ENCODE measurements at places on chromosomes 2 and 18.

- DNase-seq: no peak
Observed at GRCh38 chr2:112005406-112006075, 49.5 kb upstream of the TMEM87B start.

DNA sequence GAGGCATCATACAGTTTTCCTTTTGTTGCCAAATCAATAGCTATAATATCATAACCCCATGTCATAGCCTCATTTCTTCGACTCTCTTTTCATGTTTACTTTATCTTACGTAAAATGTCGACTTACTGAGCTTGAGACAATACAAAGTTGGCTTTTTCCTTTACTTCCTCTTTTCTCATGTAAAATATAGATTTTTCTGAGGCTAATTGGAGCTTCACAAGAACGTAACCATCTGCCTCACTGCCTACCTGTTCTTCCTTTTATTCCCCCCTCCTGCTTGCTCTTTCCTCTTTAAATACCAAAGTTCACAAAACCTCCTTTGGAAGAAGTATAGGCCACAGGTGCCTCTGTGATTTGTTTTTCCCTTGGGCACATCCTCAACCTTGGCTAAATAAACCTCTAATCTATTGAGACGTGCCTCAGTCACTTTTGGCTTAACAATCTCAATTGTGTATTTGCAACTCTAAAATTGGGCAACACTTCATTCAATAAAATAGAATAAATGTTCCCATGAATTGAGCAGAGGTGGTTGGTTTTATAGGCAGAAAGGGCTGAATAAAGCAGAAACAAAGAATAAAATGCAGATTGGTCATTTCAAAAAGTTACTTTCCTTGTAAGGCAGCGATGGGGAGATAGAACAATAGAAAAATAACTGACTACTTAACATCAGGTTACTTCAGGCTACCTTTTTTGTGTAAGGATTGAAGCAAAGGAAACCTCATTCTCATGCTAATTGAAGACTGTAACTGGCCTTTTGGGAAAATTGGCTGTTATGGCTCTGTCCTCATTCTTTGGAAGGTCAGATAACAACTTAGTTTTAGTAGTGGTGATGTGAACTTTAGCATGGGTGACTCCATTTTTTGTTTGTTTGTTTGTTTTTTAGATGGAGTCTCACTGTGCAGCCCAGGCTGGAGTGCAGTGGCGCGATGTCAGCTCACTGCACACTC is 21.3 kb downstream of the COMMD1 start:
- DNase-seq: peak; percentile 9

DNA sequence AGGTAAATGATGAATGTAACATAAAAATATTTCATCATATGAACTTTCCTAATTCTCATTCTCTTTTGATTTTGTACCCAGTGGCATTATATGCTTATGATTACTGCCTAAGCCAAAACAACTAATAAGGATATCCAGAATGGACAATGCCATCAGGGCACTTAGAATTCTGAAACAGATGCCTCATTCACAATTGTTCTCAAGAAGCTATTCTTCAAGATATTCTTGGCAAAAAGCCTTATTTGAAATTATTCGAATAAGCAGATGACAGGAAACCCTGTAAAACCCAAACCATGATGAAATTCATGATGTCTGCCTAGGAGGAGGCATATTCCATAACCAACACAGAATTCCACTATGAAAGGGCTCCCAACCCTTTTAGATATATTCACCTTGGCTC is 353.2 kb upstream of the TRIB2 start:
- no peak for DNase-seq

DNA sequence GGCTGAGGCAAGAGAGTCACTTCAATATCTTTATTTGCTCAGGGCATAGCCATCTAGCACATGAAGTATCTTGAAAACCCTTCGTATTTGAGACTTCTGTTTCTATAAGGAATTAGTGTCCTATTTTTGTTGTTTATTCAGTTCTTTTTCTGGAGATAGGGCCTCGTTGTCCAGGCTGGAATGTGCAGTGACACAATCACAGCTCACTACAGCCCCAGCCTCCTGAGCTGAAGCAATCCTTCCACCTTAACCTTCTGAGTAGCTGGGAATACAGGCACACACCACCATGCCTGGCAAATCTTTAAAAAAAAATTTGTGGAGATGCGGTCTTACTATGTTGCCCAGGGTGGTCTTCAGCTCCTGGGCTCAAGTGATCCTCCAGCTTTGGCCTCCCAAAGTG is 50.6 kb downstream of the PSMD14 start:
- DNase-seq: no peak

GRCh38 chr18:27666016-27666415 is 480.9 kb upstream of the CHST9 start:
- no peak for DNase-seq

DNA sequence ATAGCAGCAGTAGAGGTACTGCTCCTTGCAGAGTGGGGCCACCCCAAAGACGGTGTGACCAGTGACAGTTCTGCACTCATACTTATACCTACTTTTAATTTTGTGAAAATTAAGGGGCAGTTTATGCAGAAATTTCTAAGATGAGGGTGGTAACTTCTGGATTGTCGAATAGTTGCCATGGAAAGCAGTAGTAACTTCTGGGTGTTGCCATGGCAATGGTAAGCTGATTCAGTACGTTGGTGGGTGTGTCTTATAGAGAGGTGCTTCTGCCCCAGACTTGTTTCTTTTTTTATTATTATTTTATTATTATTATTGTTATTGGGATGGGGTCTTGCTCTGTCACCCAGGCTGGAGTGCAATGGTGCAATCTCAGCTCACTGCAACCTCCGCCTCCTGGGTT is 82.8 kb upstream of the L3MBTL4 start:
- no peak for DNase-seq

GRCh38 chr2:77862120-77862519 is 339.9 kb upstream of the LRRTM4 start:
- DNase-seq: no peak

DNA sequence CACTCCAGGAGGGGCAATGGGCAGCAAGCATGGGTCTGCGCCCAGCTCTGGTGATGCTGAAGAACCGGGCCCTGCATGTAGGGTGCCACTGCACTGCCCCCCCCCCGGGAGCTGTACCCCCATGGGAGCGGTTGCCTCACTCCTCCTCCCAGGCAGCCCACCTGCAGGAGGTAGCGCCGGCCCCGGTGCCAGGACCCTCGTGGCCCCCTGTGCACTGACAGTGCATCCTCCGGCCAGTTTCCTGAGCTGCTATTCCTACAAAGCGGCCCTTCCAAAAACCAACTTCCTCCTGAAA is 109.4 kb downstream of the ZNF516 start:
- DNase-seq: no peak

- DNase-seq: no peak
Observed at GRCh38 chr2:33848486-33848885, 249.4 kb upstream of the FAM98A start.

DNA sequence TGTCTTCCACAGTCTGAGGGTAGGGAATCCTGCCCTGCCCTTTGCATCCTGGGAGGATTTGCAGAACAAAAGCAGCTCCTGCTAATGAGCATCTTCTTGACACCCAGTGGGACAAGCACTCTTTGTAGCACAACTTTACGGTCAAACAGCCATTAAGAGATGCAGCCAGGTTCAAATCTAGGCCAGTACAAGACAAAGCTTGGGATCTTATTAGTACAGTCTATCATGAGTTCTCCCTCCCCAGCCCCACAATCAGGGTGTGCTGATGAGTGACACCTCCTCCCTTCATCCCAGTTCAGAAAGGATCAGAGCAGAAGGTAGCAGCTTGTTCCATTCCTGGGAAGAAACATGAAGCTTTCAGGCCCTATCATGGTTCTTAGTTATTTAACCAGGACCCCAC is 41.9 kb downstream of the MARCO start:
- DNase-seq: no peak

GRCh38 chr2:16604236-16604635 is 61.4 kb downstream of the CYRIA start:
- DNase-seq: no peak

DNA sequence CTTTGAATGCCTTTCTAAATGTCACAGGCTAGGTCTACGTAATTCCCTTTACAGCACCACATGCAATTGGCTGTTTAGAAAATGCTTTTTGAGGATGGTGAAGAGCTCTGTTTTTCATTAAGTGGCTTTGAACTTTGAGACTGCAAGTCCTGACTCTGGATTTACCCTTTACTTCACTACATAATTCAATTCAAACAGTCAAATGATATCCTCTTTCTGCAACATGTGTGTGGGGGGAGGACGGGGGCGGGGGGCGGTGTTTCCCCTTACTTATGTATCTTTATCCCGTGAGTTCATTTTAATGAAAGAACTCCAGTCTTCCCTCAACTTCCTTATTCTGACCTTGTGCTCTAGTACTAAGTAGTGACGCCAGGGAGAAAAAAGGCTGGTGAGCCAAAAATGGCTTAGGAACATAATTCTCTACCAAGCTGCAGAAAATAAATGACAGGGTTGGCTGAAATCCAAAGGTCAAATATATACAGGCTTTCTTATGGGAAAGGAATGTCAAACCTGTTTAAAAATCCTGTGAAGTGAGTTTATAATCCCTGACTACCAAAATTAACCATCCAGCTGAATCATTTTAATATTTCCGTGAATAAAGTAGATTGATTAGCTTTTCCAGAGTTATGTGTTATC is 119.6 kb downstream of the SLC8A1 start:
- DNase-seq: no peak

GRCh38 chr2:149573760-149574159 is 13.8 kb downstream of the MMADHC start:
- no peak for DNase-seq

- DNase-seq: no peak
Observed at GRCh38 chr2:133078667-133079411, 408.8 kb upstream of the LYPD1 start.

DNA sequence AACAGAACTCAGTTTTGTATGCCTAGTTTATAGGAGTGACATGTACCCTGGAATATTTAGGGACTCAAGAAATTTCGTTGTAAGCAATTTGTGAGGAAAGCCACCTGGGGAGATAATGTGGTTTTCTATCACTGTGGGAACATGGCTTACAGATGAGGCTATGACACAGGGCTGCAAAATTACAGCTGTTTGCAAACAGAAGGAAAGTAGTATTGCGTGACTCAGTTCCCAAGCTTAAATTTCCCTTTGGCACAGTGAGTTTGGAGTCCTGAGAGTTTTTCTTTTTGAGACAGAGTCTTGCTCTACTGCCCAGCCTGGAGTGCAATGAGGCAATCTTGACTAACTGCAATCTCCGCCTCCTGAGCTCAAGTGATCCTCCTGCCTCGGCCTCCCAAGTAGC is 149.8 kb downstream of the MYO5B start:
- no peak for DNase-seq

- no peak for DNase-seq
Observed at GRCh38 chr2:85237849-85238565, 89.8 kb downstream of the TGOLN2 start.

- no peak for DNase-seq
Observed at GRCh38 chr2:121196132-121196848, 88.7 kb downstream of the TFCP2L1 start.

DNA sequence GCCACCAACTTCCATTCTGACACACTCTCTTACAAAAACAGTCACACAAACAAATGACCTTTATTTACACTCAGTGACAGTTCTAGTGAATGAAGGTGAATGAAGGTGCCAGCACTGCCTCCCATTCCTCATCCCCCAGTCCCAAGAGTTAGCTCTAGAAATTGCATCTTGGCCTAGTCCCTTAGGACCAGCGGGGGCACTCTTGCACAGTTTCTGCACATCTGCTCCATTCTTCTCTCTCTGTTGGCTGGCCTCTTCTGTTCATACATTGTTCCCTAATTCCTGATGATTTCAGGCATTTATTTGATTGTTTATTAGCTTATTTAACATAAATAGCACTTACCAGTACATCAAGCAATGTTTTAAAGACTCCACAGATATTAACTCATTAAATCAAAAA is 30.9 kb downstream of the GAREM1 start:
- no peak for DNase-seq

DNA sequence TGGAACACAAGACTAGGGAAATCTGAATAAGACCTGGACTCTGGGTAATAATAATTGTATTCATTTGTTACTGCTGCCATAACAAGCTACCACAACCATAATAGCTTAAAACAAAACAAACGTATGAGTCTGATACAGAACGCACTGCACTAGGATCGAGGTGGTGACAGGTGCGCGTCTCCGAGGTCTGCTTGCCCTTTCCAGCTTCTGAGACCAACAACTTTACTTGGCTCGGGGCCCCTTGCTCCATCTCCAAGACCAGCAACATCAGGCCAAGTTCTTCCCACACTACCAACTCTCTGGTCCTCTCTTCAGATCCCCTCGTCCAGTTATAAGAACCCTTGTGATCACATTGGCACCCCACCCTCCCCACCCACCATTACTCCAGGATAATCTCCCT is 42.8 kb downstream of the TBC1D8 start:
- no peak for DNase-seq

- no peak for DNase-seq
Observed at GRCh38 chr2:112583497-112584133, 794 bp upstream of the CHCHD5 start.

GRCh38 chr18:10482985-10483949 is 28.8 kb downstream of the APCDD1 start:
- DNase-seq: peak; percentile 57

DNA sequence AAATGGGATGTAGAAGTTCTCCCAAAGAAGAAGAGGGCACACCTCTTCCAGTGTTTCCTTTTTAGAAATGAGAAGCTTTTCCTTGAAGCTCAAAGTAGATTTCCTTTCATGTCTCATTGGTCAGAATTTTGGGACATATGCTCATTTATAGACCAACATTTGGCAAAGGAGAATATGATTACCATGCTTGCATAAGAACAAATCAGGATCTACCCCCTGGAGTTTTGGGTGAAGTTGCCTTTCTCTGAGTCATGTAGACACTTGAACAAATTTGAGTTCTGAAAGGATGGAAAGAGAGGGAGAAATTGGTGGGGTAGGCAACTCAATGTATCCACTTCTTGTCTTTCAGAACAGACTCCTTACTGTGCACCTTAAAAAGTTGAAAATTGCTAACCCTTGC is 409.0 kb downstream of the SLC4A3 start:
- no peak for DNase-seq

GRCh38 chr2:202780514-202781021 is 91.0 kb downstream of the ICA1L start:
- DNase-seq: no peak

DNA sequence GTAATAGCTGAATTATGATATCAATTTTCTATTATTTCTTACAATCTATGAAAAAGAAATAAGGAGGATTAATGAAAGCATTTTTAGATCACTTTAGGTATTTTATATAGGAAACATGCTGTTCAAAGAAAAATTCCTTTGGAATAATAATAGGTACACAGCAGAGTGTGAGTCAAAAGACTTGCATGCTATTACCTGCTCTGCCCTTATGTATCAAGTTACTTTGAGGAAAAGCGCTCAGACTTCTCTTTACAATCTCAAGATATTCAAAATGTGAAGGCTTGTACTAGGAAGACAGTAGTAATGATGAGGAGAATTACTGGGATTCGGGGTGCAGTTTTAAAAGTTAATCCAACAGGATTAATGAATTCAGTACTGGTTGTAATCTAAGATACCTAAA is 29.1 kb upstream of the RNU4ATAC start:
- DNase-seq: no peak
